SK-MEL-5 (cell line): ENCODE measurements at places on chromosomes 1 and 21. TPM values are rescaled to one million over a fixed set of nuclear protein-coding genes. Genes with fewer than 3 reads are reported as not detected.

Gene AKR1A1
- total RNA-seq: 43.9 and 53.3 TPM in 2 replicates

Gene SHE
- 0.03 and 0.11 TPM in 2 replicates for total RNA-seq

Gene GNG4
- 5.2 and 6.7 TPM in 2 replicates for total RNA-seq

DNA sequence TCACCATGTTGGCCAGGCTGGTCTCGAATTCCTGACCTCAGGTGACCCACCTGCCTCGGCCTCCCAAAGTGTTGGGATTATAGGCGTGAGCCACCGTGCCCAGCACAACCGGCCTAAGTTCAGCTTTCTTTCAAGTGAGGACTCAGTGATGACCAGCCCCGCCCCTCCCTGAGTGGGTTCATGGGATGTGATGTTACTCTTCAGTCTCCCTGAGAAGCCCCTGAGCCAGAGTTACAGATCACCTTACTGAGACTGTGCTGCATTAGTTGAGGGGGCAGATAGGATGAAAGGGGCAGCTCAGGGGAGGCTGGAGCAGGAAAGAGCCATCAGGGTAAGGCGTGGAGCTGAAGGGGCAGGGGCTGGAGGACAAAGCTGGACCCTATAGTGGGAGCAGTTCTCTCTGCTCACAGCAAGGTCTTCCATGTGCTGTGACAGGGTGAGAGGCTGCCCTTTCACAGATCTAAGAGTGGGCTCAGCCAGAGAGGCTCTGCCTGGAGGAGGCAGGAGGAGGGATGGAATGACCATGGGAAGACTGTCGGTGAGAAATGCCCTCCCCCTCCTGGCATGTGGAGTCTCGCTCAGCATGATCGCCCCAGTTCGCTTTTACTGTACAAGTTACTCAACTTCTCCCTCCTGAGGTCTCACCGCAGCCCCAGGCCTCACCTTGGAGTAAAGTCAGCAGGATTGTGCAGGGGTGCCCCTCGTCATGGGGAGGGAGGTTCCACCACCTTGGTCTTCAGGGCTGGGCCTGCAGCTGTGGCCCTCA lies 13.4 kb downstream of the SH2D2A start:
- no peak for DNase-seq

- no peak for DNase-seq
Observed at GRCh38 chr1:20834780-20835179, 47.7 kb upstream of the HP1BP3 start.

GRCh38 chr1:101264697-101265096 lies 27.9 kb downstream of the S1PR1 start:
- DNase-seq: no peak

DNA sequence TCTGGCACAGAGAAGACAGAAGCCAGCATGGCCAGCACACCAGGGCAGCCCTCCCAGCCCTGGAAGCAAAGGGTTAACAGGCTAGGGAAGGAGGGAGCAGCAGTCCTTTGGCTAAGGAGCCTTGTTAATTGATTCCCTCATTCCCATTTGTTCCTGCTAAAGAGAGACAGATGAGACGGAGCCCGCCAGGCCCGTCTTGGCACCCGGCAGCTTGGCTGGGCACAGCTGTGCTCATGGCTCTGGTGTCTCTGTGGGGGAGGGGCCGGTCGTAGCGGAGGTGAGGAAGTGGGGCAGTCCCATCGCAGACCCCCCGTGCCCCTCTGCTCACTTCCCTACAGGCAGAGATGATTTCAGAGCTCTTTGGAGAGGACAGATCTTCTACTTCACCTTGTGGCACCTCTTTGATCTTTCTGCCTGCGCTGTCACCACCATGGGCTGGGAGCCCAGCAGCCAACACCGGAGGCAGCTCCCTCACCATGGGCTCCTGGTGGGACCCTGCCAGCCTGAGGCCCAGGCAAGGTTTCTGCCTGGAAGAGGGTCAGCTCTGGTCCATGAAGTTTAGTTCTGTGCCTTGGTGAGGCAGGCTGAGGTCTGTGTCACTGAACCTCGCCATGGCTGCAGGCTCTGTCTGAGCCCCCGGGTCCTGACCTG lies 38.0 kb downstream of the FOXO6 start:
- DNase-seq: no peak

GRCh38 chr21:41368735-41369104 lies 6.9 kb downstream of the MX2 start:
- no peak for DNase-seq

DNA sequence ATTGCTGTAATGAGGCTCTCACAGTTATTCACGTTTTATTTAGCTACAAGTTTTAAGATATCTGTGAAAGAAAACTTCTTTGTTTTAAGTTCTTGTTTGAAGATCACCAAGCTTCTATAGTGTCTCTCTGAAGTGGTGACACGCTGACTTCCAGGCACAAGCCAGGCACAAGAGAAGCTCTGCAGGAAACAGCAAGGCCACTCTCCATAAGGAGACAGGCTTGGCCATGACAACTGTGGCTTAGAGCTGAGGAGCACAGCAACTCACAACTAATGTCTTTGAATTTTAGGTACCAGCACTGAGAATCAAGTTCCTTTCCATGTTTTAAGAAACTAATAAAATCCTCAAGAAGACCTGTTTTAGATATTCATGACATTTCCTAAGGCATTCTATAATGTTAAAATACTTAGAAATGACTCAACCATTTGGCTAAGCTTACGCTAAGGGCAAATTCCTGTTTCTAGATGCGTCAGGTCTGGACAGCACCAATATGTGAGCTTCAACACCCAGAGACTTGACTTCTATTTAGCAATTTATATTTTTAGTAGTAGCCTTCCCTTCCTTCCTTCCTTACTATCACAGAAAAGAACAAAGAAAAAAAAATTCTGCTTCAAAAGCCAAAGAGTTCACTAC lies 40.2 kb downstream of the APP start:
- no peak for DNase-seq

GRCh38 chr1:3139451-3139852 lies 70.4 kb downstream of the PRDM16 start:
- DNase-seq: no peak

GRCh38 chr1:175878775-175879174 lies 135.4 kb upstream of the TNR start:
- DNase-seq: no peak

GRCh38 chr1:163029901-163030300 lies 39.3 kb upstream of the RGS4 start:
- DNase-seq: no peak
